ENCODE measurements at places on chromosomes 11 and 22. TPM values are rescaled to one million over a fixed set of nuclear protein-coding genes. Genes with fewer than 3 reads are reported as not detected.

CATSPERZ gene
- total RNA-seq: not detected

- H3K4me1 ChIP-seq: peaks cover 41% of the 10 kb centered on the region
- H3K4me3 ChIP-seq: no peak overlapping the region
- H3K27ac ChIP-seq: no peak overlapping the region
Measured at GRCh38 chr11:27210531-27210930, 152.5 kb downstream of the CCDC34 start.

DNA sequence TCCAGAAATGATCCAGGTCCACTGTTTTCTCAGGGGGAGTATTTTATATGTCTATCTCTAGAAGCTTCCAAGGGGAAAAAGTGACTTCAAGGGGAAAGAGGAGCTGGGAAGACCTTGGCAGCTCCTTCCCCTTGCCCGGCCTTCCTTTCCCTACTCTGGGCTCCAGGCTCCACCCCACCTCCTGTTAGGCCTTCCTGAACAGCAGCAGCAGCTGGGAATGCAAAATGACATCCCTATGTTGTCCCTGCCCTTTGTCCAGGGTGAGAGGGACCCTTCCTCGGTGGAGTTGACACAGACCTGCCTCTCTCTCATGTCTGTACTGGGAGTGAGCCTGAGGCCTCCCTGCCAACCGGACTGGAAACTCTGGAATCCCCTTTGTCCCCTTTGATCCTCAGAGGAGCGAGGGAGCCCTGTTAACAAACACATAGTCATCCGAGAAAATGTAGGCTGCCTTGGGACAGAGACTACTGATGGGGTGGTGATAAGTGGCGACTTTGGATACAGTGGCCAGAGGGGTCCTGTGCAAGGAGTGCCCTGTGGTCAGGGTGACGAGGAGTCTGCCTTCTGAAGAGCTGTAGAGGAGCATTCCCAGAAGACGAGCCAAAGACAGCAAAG lies 9.0 kb upstream of the MALAT1 start:
- DNase-seq: peak; percentile 89
- no peaks in the 10 kb centered on the region for H3K27me3 ChIP-seq
- peaks cover 96% of the 10 kb centered on the region for H3K4me1 ChIP-seq
- H3K27ac ChIP-seq: peak overlapping the region; percentile 100
- no peaks in the 10 kb centered on the region for H3K36me3 ChIP-seq

DNA sequence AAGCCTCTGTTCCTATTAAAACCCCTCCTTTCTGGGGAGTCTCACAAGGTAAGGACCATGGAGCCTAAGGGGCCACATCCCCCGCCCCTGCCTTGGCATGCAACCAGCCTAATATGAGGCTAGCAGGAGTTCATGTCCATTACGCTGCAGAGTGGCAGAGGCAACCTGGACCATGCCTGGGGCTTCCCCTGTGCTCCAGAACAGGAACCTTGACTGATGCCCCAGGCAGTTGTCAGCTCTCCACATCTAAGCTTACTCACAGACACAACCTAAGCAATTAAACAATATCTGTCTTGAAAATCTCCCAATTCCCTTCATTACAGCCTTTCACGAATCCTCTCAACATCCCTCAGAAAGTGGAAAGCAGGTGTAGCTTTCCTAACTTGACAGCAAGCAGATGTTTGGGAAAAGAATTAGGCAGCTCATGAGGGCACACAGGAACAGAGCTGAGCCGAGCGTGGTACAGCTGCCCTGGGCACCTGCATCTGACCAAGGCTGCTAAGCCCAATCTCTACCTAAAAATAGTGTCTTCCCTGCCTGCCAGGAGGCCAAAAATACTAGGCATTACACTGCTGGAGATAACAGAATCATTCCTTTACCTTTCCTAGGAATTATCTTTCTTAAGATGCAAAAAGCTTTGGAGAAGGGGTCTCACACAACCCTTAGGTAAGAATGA lies 20.8 kb downstream of the C11orf71 start:
- no peak overlapping the region for H3K4me3 ChIP-seq
- no peak for DNase-seq
- peaks cover 2% of the 10 kb centered on the region for H3K27me3 ChIP-seq
- H3K36me3 ChIP-seq: no peaks in the 10 kb centered on the region
- H3K4me1 ChIP-seq: no peaks in the 10 kb centered on the region
- H3K27ac ChIP-seq: no peak overlapping the region

FOLR1 gene
- 3.6 TPM for total RNA-seq

VSTM5 gene
- 0.31 TPM for total RNA-seq

DNA sequence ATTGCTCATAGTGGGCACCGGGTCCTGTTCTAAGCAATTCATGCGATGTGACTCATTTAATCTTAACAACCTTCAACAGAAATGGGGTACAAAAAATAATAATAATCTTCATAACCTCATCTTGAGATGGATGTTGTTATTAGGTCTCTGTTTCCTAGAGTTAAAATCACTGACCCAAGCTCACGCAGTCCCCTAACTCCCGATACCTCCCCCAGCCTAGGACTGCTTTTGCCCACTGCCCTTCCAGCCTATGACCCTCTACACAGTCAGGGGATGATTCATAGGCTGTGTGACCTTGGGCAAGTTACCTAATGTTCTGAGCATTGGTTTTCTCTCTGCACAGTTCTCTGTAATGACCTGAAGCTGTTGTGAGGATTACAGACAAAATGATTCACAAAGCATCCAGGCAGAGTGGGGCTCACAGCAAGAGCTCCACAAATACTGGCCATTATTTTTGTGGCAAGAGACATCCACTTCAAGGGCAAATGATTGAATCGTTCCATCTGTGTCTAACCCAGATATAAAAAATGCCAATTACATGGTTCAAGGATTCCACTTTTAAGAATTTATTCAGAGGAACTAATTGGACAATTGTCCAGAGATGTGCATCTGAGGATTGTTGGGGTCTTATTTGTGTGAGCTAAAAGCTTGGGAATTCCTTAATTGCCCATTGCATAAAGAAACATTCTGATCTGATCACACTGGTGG lies 20.0 kb downstream of the MTFP1 start:
- no peaks in the 10 kb centered on the region for H3K27me3 ChIP-seq
- DNase-seq: no peak
- H3K36me3 ChIP-seq: no peaks in the 10 kb centered on the region
- no peak overlapping the region for H3K4me3 ChIP-seq
- H3K4me1 ChIP-seq: no peaks in the 10 kb centered on the region
- H3K27ac ChIP-seq: no peak overlapping the region

DNA sequence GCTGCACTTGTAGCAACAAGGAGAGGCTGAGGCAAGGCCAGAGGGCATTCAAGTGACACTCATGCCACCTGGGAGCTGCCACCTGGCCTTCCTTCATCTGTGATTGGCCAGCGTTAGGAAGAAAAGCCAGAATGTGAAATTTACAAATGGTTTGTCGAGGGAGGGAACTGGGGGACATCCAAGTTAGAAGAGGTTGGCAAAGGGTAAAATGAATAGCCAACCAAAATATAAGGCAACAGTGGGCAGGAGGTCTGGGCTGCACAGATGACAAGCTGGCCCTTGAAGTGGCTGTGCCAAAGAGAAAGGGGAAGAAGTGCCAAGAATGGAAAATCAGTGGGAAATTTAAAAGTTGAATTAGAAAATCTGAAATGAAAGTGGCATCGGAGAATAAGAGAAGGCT lies 221.4 kb downstream of the C11orf91 start:
- peaks cover 10% of the 10 kb centered on the region for H3K4me1 ChIP-seq
- H3K4me3 ChIP-seq: no peak overlapping the region
- no peak for DNase-seq
- H3K36me3 ChIP-seq: no peaks in the 10 kb centered on the region

CDHR5 gene
- 0.75 TPM for total RNA-seq

RASGRP2 gene
- total RNA-seq: 19.8 TPM

DNA sequence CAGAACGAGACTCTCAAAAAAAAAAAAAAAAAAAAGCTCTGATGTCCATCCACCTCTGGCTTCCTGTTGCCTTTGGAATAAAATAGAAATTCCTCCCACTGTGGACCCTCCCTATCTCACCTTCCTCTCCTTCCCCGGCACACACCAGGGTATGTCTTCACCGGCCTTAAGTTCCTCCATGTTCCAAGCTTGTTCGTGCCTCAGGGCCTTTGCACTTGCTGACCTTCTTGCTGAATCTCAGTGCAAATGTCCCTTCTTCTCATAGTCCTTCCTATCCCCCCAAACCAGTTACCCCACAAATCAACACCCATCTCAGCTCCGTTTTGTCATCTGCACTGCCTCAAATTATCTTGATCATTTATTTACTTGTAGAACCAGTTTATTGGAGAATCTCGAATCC lies 20.6 kb downstream of the IFT27 start:
- no peaks in the 10 kb centered on the region for H3K36me3 ChIP-seq
- H3K4me1 ChIP-seq: no peaks in the 10 kb centered on the region
- no peak overlapping the region for H3K4me3 ChIP-seq
- H3K27ac ChIP-seq: no peak overlapping the region

GLB1L3 gene
- total RNA-seq: not detected

GRCh38 chr11:77386178-77386577 lies 84.7 kb upstream of the GDPD4 start:
- peak; percentile 91 for DNase-seq
- peaks cover 18% of the 10 kb centered on the region for H3K4me1 ChIP-seq
- H3K27me3 ChIP-seq: no peaks in the 10 kb centered on the region
- peaks cover 2% of the 10 kb centered on the region for H3K36me3 ChIP-seq
- no peak overlapping the region for H3K27ac ChIP-seq

DNA sequence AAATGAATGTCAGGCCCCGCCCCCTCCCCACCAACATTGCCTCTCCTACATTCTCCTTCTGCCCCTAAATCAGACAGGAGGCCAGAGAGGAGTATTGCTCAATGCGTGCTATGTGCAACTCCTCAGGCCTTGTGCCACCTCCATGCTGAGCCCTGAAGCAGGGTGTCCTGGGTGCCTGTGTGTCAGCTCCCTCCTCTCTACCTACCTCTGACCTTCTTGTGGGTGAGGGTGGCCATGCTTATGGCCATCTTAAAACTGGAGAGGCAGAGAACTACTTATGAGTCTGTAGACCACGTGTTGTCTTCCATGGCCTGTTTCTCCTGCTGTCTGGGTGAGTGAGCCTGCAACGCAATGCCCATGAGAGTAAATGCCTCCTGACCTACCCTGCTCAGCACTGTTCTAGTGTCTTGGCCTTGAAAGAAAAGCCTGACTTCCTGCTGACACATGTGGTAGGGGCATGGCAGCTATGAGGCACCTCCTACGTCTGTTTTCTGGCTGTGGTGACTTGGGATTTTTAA lies 10.5 kb downstream of the MCAM start:
- peak overlapping the region; percentile 51 for H3K27ac ChIP-seq
- peak; percentile 32 for DNase-seq
- H3K4me3 ChIP-seq: no peak overlapping the region
- peaks cover 77% of the 10 kb centered on the region for H3K36me3 ChIP-seq

DNA sequence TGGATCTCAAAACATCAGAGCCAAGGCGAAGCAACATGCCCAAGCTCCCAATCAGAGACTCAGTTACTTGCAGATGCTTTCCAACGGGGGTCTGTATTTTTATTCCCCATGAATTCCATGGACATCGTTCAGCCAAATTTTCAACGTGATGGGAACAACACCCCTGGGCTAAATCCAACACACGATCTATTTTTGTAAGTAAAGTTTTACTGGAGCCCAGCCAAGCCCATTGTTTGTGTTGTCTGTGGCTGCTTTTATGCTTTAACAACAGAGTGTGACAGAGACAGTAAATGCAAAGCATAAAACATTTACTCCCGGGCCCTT lies 33.7 kb downstream of the SLC5A1 start:
- no peaks in the 10 kb centered on the region for H3K36me3 ChIP-seq
- DNase-seq: peak; percentile 30
- H3K4me3 ChIP-seq: no peak overlapping the region
- peaks cover 3% of the 10 kb centered on the region for H3K27me3 ChIP-seq

PRR33 gene
- 2.0 TPM for total RNA-seq

DNA sequence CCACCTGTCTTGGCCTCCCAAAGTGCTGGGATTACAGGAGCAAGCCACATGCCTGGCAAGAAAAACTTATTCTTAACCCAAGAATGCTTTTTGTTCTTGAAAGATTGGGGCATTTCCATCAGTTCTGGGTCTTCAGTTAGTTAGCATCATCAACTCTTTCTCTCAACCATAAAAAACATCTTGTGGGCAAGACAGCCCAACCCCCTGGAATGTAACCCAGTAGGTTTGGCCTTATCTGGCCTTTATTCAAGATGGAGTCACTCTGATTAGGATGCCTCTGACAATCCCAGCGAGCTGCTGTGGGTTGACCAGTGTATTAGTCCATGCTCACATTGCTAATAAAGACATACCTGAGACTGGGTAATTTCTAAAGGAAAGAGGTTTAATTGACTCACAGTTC lies 9.2 kb upstream of the TPCN2 start:
- DNase-seq: no peak
- H3K27ac ChIP-seq: no peak overlapping the region
- peaks cover 2% of the 10 kb centered on the region for H3K27me3 ChIP-seq

TSKU gene
- total RNA-seq: 13.9 TPM

GRCh38 chr22:19793661-19794310 lies 33.2 kb downstream of the TBX1 start:
- H3K4me3 ChIP-seq: no peak overlapping the region
- peaks cover 14% of the 10 kb centered on the region for H3K4me1 ChIP-seq
- no peak overlapping the region for H3K27ac ChIP-seq
- DNase-seq: no peak
- H3K36me3 ChIP-seq: no peaks in the 10 kb centered on the region

DNA sequence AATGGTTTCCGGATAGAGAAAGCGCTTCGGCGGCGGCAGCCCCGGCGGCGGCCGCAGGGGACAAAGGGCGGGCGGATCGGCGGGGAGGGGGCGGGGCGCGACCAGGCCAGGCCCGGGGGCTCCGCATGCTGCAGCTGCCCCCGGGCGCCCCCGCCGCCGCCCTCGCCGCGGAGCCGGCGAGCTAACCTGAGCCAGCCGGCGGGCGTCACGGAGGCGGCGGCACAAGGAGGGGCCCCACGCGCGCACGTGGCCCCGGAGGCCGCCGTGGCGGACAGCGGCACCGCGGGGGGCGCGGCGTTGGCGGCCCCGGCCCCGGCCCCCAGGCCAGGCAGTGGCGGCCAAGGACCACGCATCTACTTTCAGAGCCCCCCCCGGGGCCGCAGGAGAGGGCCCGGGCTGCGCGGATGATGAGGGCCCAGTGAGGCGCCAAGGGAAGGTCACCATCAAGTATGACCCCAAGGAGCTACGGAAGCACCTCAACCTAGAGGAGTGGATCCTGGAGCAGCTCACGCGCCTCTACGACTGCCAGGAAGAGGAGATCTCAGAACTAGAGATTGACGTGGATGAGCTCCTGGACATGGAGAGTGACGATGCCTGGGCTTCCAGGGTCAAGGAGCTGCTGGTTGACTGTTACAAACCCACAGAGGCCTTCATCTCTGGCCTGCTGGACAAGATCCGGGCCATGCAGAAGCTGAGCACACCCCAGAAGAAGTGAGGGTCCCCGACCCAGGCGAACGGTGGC lies 15.7 kb downstream of the PIK3IP1 start:
- DNase-seq: no peak
- H3K36me3 ChIP-seq: peaks cover 48% of the 10 kb centered on the region
- H3K27me3 ChIP-seq: no peaks in the 10 kb centered on the region
- no peak overlapping the region for H3K27ac ChIP-seq
- H3K4me1 ChIP-seq: no peaks in the 10 kb centered on the region

Measured in muscle of leg (tissue), 16 donors.